Kidney (tissue), 22 donors: ENCODE measurements at places on chromosomes 16 and 17. TPM values are rescaled to one million over a fixed set of nuclear protein-coding genes. Genes with fewer than 3 reads are reported as not detected.

Gene MGAT5B
- 2.3 TPM for total RNA-seq

Gene SRP68
- 68.1 TPM for total RNA-seq

Gene HOXB3
- total RNA-seq, result 99.0 TPM

Gene AGRP
- not detected for total RNA-seq

DNA sequence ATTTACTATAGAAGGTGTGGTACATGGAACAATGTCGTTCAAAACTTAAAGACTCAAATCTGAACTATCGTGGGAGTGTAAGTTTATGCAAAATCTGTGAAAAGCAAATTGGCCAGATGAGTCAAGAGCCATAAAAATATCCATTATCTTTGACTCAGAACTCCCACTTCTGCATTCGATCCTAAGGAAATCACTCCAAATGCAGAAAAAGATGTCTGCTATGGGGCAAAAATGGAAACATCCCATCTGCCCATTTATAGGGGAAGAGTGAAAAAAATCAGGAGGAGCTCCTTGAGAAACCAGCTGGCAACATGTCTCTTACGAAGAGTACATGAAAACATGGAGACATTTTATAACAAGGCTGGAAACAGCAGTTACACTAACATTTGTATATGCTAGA lies 43.6 kb upstream of the CCDC182 start:
- DNase-seq, result no peak
- no peak overlapping the region for H3K4me3 ChIP-seq
- no peaks in the 10 kb centered on the region for H3K36me3 ChIP-seq
- no peaks in the 10 kb centered on the region for H3K4me1 ChIP-seq

DNA sequence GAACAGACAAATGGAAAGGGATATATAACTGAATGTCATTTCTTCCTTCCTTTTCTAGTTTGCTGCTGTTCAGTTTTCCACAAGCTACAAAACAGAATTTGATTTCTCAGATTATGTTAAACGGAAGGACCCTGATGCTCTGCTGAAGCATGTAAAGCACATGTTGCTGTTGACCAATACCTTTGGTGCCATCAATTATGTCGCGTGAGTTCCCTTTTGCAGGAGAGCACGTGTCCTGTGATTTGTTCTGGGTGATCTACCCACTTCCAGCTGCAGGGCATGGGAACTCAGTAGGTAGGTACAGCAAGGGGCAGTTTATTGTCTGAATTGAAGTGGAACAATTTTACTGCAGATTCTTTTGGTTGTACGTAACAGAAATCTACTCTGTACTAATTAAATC lies 8.8 kb downstream of the ITGAL start:
- no peaks in the 10 kb centered on the region for H3K27me3 ChIP-seq
- H3K36me3 ChIP-seq, result no peaks in the 10 kb centered on the region
- peak; percentile 54 for DNase-seq
- no peak overlapping the region for H3K27ac ChIP-seq
- H3K4me1 ChIP-seq, result no peaks in the 10 kb centered on the region

GRCh38 chr17:76997981-76998531 lies 129.9 kb downstream of the MGAT5B start:
- H3K4me1 ChIP-seq, result no peaks in the 10 kb centered on the region
- peak; percentile 10 for DNase-seq
- H3K4me3 ChIP-seq, result no peak overlapping the region
- no peaks in the 10 kb centered on the region for H3K36me3 ChIP-seq
- no peaks in the 10 kb centered on the region for H3K27me3 ChIP-seq

DNA sequence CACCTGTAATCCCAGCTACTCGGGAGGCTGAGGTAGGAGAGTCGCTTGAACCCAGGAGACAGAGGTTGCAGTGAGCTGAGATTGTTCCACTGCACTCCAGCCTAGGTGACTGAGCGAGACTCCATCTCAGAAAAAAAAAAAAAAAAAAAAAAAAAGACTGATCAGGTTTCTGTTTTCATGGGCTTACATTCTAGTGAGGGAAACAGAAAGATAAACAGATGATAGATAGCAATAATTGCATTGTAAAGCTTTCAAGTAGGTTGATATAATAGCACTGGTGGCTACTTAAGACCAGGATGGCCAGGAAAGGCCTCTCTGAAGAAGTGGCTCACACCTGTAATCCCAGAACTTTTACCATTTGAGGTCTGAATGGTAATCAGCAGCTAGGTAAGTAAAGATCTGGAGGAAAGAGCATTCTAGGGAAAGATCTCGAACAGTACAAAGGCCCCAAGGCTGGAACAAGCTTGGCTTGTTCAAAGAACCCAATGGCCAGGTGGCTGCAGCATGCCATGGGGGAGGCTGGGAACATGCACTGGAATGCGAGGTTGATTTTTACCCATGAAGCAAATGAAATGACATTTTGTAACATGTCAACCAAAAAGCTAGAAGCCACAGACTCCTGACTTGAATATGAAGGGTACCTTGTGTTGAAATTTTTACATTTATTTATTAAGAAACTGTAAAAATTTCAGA lies 108.3 kb upstream of the DHX40 start:
- no peaks in the 10 kb centered on the region for H3K36me3 ChIP-seq
- H3K4me1 ChIP-seq, result no peaks in the 10 kb centered on the region
- no peak for DNase-seq
- no peaks in the 10 kb centered on the region for H3K27me3 ChIP-seq
- no peak overlapping the region for H3K4me3 ChIP-seq

GRCh38 chr17:77118251-77118928 lies 22.4 kb upstream of the SEC14L1 start:
- H3K4me1 ChIP-seq, result peaks cover 29% of the 10 kb centered on the region
- peak overlapping the region; percentile 72 for H3K27ac ChIP-seq
- DNase-seq, result peak; percentile 43
- no peak overlapping the region for H3K4me3 ChIP-seq

DNA sequence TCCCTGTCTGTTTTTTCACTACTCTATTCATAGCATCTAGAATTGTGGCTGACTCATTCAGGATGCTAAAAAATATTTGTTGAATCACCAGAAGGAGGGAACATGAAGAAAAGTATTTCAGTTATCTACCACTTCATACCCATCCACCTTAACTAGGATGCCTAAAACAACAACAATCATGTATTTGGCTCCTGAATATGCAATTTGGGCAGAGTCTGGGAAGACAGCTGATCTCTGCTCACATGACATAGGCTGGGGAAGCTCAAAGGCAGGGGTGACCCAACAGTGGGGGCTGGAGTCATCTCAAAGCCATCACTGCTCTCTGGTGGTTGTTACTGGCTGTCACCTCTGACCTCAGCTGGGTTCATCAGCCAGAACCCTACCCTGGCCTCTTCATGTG lies 80.1 kb upstream of the RPL38 start:
- H3K4me1 ChIP-seq, result no peaks in the 10 kb centered on the region
- H3K27me3 ChIP-seq, result no peaks in the 10 kb centered on the region
- H3K4me3 ChIP-seq, result no peak overlapping the region

DNA sequence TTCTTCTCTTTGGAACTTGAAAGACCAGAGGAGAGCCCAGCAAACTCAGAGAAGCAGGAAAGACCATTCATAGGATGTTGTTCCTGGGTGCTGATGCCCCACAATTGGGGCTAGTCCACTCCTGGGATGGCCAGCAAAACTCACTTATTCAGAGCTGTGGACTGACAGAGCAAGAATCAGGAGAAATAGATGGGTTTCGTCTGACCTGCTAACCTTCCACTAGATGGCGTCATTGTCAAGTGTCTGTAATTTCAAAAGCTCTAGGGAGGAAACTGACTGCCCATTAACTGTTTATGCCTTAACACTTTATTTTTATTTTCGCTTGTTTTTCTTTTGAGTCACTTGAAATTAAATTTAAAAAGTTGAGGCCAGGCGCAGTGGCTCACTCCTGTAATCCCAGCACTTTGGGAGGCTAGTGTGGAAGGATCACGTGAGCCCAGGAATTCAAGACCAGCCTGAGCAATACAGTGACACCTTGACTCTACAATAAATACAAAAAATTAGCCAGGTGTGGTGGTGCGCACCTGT lies 28.7 kb upstream of the MILR1 start:
- no peak for DNase-seq
- H3K4me3 ChIP-seq, result no peak overlapping the region
- H3K27ac ChIP-seq, result no peak overlapping the region
- H3K36me3 ChIP-seq, result no peaks in the 10 kb centered on the region
- no peaks in the 10 kb centered on the region for H3K4me1 ChIP-seq

GRCh38 chr16:65618333-65618732 lies 496.5 kb upstream of the CDH11 start:
- no peaks in the 10 kb centered on the region for H3K36me3 ChIP-seq
- no peaks in the 10 kb centered on the region for H3K4me1 ChIP-seq
- no peak for DNase-seq

GRCh38 chr17:67829331-67829730 lies 4.0 kb downstream of the BPTF start:
- H3K27ac ChIP-seq, result no peak overlapping the region
- H3K27me3 ChIP-seq, result no peaks in the 10 kb centered on the region
- no peaks in the 10 kb centered on the region for H3K36me3 ChIP-seq
- DNase-seq, result no peak
- peaks cover 10% of the 10 kb centered on the region for H3K4me1 ChIP-seq
